NCI-H187 (cell line): ENCODE measurements at places on chromosomes 7 and 10.
A peak's percentile ranks its signal among the peaks of the same experiment; 100 is the strongest.

DNA sequence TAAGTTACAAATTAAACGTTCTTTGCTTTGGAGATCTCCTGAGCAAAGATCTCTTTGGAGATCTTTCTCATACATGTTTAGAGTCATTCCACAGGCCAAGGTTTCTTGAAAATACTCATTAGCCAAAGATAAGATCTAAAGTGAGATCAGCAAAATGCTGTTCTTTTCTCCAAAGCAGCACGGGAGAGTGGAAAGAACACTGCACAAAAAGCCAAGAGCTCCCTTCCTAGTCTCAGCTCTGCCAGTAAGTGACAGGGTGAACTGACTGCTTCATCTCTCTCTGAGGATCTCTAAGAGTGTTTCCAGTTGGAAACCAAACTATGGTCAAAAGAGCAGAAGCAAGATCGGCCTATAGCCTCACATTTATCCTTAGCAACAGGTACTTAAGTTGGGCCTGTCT is 168.4 kb upstream of the ASAH2 start:
- DNase-seq = no peak

- DNase-seq = no peak
Measured at GRCh38 chr10:91513598-91514424, 103.7 kb downstream of the HECTD2 start.

GRCh38 chr10:92387289-92387940 is 96.4 kb downstream of the MARCHF5 start:
- no peak for DNase-seq

GRCh38 chr10:3896161-3896560 is 111.2 kb upstream of the KLF6 start:
- DNase-seq = no peak

- DNase-seq = no peak
Measured at GRCh38 chr7:41688012-41688625, 14.8 kb downstream of the INHBA start.

DNA sequence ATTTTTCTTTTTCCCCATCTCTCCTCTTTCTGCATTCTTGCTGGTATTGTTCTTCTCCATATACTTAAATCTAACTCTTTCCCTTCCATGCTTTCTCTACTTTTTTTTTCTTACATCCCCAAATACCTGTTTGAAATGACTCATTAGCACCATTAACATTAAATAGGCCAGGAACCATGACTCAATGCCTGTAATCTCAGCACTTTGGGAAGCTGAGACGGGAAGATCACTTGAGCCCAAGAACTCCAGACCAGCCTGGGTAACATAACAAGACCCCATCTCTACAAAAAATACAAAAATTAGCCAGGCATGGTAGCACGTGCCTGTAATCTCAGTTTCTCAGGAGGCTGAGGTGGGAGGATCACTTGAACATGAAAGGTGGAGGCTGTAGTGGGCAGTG is 1026.8 kb downstream of the GATA3 start:
- DNase-seq = no peak

- DNase-seq = no peak
Measured at GRCh38 chr10:13957856-13958255, 371.1 kb downstream of the PRPF18 start.

GRCh38 chr7:5143106-5143505 is 46.9 kb upstream of the WIPI2 start:
- DNase-seq = no peak

DNA sequence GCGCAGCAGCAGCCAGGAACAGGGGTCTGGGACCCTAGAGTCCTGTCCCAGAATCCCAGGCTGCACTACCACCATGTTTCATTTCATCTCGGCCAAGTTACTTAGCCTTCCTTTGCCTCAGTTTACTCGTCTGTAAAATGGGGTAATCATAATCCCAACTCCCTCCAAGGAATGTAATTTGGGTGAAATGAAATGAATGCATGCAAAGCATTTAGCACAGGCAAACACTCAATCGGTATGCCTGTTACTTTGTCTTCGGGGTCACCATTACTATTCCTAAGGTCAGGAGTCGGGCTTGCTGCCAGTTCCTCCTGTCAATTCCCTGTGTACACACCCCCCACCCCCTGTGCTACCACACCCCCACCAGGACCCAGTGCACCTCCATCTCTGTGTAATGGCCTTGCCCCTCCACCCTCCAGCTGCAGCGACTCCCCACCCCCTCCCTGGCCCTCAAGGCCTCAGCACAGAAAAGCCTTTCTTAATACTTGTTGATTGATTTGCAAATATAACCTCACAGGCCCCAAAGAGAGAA is 1.7 kb downstream of the TNS3 start:
- DNase-seq = no peak

- no peak for DNase-seq
Measured at GRCh38 chr10:131207176-131207575, 104.3 kb downstream of the TCERG1L start.

GRCh38 chr7:128876978-128877755 is 14.5 kb downstream of the ATP6V1F start:
- no peak for DNase-seq

DNA sequence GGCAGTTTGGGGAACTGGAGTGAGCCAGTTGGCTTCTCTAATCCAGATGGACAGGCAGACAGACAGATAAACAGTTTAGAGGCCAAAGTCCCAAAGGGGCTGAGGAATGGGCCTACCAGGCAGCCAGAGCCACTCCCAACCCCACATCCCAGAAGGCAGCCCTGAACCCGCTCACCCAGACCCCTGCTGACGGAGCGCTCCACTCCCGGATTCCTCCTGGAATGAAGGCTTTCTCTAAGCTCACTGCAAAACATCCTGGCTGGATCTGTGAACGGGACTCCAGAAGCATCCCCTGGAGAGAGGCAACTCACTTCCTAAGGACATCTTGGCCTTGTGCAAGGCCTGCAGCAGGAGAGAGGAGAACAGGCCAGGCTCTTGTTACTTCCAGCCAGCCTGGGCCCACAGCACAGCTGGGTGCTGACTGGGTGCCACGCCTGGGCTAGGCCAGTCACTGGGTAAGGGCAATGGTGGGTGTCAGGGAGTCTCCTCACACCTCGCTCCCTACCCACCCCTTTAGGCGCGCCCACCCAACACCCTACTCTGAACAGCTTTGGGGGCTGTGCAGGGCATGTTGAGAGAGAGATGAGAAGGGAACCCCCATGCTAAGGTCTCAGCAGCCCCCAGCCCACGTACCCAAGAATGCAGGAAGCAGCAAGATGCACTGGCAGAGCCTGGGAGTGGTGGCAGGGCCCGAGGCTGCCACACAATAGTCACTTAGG is 168.6 kb upstream of the ZMIZ1 start:
- no peak for DNase-seq

GRCh38 chr10:109696981-109697775 is 226.1 kb downstream of the XPNPEP1 start:
- no peak for DNase-seq

- no peak for DNase-seq
Measured at GRCh38 chr10:79136236-79137005, 67.7 kb downstream of the ZMIZ1 start.

- DNase-seq = no peak
Measured at GRCh38 chr10:6465854-6466601, 114.0 kb downstream of the PRKCQ start.

DNA sequence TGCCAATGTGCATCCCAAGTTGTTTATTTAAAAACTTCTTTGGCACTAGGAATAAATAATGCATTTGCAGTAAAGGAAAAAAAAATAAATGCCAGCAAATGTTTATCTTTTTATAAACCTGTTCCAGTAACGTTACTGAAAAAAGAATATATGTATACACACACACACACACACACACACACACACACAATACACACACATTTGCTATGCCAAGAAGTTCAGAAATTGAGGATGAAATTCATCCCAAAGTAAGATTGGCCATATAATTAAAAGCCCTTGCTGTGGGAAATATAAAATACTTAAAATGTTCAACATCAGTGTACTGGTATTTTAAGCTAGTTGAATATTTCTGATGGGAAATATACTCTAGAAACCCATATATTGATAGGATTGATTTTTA is 2.6 kb downstream of the PLXDC2 start:
- DNase-seq = no peak

- no peak for DNase-seq
Measured at GRCh38 chr7:1486571-1486970, 17.6 kb downstream of the INTS1 start.

DNA sequence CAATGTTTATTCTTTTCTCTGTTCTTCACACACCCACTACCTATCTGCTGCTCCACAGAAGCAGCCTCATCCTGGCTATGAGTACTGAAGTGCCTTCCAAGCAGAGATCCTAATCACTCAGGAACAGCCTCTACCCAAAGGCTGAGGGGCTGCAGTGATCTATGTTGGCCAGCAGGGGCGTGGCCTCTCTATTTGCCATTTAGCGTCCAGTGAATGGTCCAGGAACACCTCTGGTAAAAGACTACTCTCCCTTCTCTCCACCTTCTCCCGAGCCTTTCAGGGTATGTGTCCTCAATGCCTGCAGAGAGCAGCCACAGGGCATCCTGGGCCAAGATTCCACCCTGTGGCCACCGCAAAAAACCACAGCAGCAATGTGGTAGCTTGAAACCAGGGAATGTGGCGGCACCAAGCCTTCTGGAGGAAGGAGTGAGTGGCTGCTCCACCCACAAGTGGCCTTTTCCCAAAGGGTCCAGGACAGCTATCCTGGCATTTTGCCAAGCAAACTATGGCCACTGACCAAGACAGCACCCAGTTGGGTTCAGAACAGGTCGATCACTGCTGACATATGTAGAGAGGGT is 70.9 kb downstream of the SYPL1 start:
- no peak for DNase-seq

- DNase-seq = no peak
Measured at GRCh38 chr7:45662540-45663166, 88.5 kb downstream of the ADCY1 start.

DNA sequence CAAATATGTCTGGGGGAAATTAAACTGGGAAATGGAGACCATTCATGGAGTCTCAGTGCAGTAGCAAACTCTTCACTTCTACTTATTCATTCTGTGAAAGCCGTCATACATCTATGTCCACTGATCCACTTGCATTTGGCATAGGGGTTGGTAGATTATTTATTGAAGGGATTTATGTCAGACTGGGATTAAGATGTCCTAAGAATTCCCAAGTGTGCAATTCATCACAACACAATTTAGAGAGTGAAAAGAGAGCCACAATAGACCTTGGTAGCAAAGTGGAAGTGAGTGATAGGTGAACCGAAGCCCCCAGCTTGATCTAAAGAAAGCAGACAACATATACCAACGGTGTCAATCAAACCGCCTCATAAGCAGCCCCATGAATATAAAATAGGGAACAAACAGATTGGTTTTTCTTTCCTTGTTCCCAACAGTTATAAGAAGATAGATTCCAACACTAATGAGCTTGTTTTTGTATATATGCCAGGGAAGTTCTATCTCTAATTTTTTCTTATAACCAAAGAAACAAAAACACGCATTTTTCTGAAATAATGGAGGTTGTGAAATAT is 234.3 kb downstream of the CACNA2D1 start:
- DNase-seq = no peak

- no peak for DNase-seq
Measured at GRCh38 chr7:4700577-4701235, 18.6 kb downstream of the FOXK1 start.

DNA sequence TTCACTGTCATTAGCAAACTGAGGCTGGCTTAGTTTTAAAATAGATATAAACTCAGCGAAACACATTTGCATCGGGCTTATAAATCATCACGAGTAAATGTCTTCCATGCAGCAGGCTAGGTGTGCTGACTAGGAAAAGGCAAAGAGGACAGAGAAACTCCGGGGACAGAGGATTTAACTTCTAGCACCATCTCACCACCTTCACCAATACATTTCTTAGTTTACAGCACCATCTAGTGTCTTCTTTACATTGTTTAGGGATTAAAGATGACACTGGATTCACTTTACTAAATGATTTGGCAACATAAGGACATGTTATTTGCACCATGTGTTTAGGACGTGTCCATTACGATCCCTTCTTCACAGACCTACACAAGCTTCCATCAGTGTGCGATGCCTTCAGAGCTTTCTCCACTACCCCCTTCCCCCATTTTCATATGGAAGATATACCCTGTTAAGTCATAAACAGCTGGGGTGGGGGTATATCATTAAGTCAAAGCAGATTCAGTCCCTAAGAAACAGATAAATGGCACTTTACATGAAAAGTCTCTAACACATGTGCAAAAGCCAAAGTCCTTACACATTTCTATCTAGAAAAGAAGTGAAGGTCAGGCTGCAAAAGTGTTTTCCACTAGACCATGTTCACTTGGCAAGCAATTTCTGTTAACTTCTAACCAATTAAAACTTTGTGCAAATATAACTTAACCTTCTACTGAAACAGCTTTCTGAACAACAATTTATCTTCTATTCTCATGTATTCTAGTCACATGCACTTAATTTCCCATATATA is 103.3 kb downstream of the GRB10 start:
- DNase-seq = no peak

DNA sequence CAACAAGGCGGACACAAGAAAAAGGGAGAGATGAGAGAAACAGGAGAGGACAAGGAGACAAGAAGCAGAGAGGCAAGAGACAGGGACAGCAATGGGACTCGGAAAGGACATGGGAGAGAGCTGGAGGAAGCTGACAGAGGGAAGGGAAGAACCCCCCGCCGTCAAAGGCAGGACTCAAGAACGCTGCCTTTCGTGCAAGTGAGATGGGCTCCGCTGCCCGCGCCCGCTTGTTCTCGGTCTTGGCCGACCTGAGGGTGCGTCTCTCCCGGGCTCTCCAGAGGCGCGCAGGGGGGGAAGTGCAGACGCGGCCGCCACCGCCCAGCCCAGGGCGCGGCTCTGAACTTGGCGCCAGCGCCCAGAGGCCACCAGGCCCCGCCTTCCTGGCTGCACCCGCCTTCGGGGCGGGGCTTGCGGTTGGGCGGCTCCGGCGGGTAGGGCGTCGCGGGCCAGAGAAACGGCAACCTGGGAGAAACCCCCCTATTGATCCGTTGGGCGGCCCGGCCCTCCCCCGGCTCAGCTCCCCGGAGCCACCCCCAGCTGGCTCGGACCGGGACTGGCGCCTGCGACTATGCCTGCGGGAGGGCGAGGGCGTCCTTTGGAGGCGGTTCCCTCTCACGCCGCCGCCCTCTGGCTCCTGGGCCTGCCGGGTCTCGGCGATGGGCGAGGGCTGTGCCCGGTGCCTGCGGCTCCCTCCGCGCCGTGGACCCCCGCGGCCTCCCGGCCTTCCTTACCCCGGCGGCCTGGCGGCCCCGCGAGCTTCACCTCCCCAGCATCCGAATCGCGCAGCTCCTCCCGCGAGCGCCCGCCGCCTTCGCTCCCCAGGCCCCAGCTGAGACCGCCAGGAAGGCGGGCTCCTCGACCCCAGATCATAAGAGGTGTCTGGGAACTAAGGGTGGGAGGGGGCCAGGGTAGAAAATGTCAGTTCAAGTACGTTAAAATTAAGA is 2.2 kb upstream of the ANTXRL start:
- peak; percentile 17 for DNase-seq

GRCh38 chr10:78044179-78044578 is 10.5 kb downstream of the RPS24 start:
- no peak for DNase-seq

- DNase-seq = no peak
Measured at GRCh38 chr7:34451923-34452322, 206.1 kb upstream of the NPSR1 start.

GRCh38 chr7:98753989-98754479 is 115.8 kb downstream of the TMEM130 start:
- DNase-seq = no peak

GRCh38 chr10:60384011-60384410 is 5.7 kb downstream of the ANK3 start:
- no peak for DNase-seq

- DNase-seq = no peak
Measured at GRCh38 chr7:106064771-106065574, 47.1 kb downstream of the SYPL1 start.

- DNase-seq = no peak
Measured at GRCh38 chr7:19663816-19664462, 44.9 kb downstream of the POLR1F start.

- DNase-seq = no peak
Measured at GRCh38 chr10:29962166-29962850, 97.1 kb downstream of the JCAD start.
